ENCODE measurements at places on chromosomes 1 and 21. TPM values are rescaled to one million over a fixed set of nuclear protein-coding genes. Genes with fewer than 3 reads are reported as not detected.

Gene NCAM2
- total RNA-seq, result 8.8 TPM

Gene HIPK1
- total RNA-seq, result 95.0 TPM

- DNase-seq, result no peak
Observed at GRCh38 chr1:153341431-153341934, 7.2 kb downstream of the PGLYRP4 start.

DNA sequence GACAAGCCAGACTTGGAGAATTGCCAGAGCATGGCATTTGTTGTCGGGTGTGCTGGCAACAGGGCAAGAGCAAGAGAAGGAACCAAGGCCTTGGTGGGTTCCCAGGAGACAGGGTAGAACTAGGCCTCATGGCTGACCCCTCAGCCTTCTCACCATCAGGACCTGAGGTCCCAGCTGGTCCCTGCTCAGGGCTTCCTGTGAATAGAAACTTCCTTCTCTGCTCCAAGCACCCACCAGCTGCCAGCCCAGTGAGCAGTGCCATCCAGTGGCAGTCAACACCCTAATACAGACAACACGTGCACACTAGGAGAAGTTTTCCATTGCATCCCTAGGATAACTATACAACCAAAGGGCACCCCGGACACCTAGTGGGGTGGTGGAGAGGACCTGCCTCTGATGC, 22.8 kb downstream of the S100A6 start:
- DNase-seq, result no peak

GRCh38 chr1:9284061-9284460, 8.6 kb upstream of the SPSB1 start:
- DNase-seq, result no peak

- DNase-seq, result no peak
Observed at GRCh38 chr1:172629638-172630037, 29.3 kb upstream of the FASLG start.

DNA sequence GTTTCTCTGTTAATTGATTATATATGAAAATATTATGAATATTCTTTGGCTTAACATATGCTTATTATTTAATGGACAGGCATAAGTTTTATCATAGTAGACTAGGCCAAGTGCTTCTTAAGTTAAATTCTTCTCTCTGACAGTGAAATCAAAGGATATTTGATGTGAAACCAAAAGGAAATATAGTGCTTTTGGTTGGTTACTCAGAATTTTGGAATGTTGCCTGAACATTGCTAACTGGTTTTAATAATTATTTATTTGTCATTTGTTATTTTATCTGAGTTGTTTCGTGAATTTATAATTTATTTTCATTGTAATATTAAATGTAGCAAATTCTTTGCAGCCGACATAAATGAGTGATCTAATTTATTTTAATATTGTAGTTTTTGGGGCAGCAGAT, 18.3 kb downstream of the HOOK1 start:
- DNase-seq, result no peak

Gene A3GALT2
- total RNA-seq, result not detected

- DNase-seq, result no peak
Observed at GRCh38 chr1:46174448-46175231, at the start of gene TSPAN1. TSS of gene TSPAN1 (plus strand) at chr1:46175087. CDS start at chr1:46181108, 6,021 bp downstream.

Gene TMEM9
- total RNA-seq, result 47.9 TPM

Measured in lower lobe of right lung (tissue), 2 donors.